ENCODE measurements at places on chromosomes 16 and 17. TPM values are rescaled to one million over a fixed set of nuclear protein-coding genes. Genes with fewer than 3 reads are reported as not detected.

The PLCD3 gene
- 39.1 TPM for total RNA-seq

The CCL17 gene
- not detected for total RNA-seq

The TMEM204 gene
- total RNA-seq = 12.3 TPM

The TLE7 gene
- total RNA-seq = not detected

The KRTAP9-8 gene
- total RNA-seq = not detected

The UBALD1 gene
- 3.9 TPM for total RNA-seq

The VPS9D1 gene
- total RNA-seq = 8.0 TPM

The C1QTNF8 gene
- not detected for total RNA-seq

The C17orf58 gene
- 30.7 TPM for total RNA-seq

The TAF15 gene
- total RNA-seq = 46.5 TPM

The CFAP97D1 gene
- not detected for total RNA-seq

All from bronchial smooth muscle cell (primary cell).